ENCODE measurements at places on chromosomes 3 and 15. TPM values are rescaled to one million over a fixed set of nuclear protein-coding genes. Genes with fewer than 3 reads are reported as not detected.

MBD4 gene
- total RNA-seq, result 52.3 TPM

TEX55 gene
- total RNA-seq, result not detected

CMTM8 gene
- 19.9 TPM for total RNA-seq

DNA sequence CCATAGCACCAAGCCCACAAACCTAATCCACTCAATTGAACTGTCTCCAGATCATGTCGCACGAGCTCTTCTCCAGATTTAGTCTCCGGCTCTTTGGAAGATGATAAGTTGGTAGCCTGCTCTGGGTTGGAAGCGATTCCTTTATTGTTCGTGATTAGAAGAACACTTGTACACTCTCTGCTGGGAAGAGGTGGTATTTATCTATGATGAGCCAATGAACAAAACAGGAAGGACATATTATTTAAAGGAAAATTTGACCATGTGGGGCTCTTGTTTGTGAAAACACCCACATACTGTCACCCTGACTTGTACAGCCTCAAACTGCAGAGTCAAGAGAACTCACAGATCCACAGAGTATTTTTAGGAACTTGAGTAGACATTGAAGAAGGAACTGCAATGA lies 54.4 kb downstream of the MYZAP start:
- DNase-seq, result no peak

GRCh38 chr15:98416222-98416855 lies 232.0 kb upstream of the IGF1R start:
- DNase-seq, result no peak

DNA sequence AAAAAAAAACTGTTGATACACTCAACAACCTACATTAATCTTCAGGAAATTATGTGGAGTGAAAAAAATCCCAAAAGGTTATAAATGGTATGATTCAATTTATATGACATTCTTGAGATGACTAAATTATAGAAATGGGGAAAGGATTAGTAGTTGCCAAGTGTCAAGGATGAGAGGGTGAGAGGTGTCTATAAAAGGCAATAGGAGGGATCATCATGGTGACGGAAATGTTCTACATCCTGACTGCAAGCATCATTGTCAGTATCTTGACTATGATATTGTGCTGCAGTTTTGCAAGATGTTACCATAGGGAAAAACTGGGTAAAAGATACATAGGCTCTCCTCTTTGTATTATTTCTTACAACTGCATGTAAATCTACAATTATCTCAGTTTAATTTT lies 125.6 kb downstream of the FRMD5 start:
- DNase-seq, result no peak

GRCh38 chr3:140765246-140765645 lies 87.4 kb downstream of the TRIM42 start:
- DNase-seq, result no peak

GRCh38 chr3:196236223-196236622 lies 19.9 kb downstream of the SLC51A start:
- no peak for DNase-seq

GRCh38 chr3:25259871-25260270 lies 168.2 kb upstream of the RARB start:
- no peak for DNase-seq

GRCh38 chr15:66772604-66773128 lies 70.6 kb downstream of the SMAD6 start:
- DNase-seq, result no peak

GRCh38 chr3:58924578-58924977 lies 125.2 kb downstream of the CFAP20DC start:
- no peak for DNase-seq

GRCh38 chr15:75151214-75152128 lies 50.2 kb upstream of the C15orf39 start:
- no peak for DNase-seq

GRCh38 chr3:194870394-194871110 lies 184.9 kb downstream of the FAM43A start:
- no peak for DNase-seq
